ENCODE measurements at places on chromosomes 3 and 15. TPM values are rescaled to one million over a fixed set of nuclear protein-coding genes. Genes with fewer than 3 reads are reported as not detected.

Gene CCDC33
- not detected for polyA plus RNA-seq

Gene KATNBL1
- 27.7 TPM for polyA plus RNA-seq

Gene DPP8
- polyA plus RNA-seq: 26.8 TPM

Gene LXN
- not detected for polyA plus RNA-seq

Gene CLDN11
- polyA plus RNA-seq: 0.05 TPM

Gene DOCK3
- polyA plus RNA-seq: 0.03 TPM

Gene TPRG1
- 0.01 TPM for polyA plus RNA-seq

Gene CFAP100
- not detected for polyA plus RNA-seq

Gene LYZL4
- polyA plus RNA-seq: not detected

Gene THAP10
- 0.28 TPM for polyA plus RNA-seq

Gene GOLGA8J
- polyA plus RNA-seq: not detected

Gene OXTR
- polyA plus RNA-seq: 1.0 TPM

Gene RBSN
- 12.8 TPM for polyA plus RNA-seq

Gene ZNF106
- 14.4 TPM for polyA plus RNA-seq

Gene CD200R1L
- polyA plus RNA-seq: not detected
